ENCODE measurements at places on chromosomes 7 and 10.
A peak's percentile ranks its signal among the peaks of the same experiment; 100 is the strongest.

DNA sequence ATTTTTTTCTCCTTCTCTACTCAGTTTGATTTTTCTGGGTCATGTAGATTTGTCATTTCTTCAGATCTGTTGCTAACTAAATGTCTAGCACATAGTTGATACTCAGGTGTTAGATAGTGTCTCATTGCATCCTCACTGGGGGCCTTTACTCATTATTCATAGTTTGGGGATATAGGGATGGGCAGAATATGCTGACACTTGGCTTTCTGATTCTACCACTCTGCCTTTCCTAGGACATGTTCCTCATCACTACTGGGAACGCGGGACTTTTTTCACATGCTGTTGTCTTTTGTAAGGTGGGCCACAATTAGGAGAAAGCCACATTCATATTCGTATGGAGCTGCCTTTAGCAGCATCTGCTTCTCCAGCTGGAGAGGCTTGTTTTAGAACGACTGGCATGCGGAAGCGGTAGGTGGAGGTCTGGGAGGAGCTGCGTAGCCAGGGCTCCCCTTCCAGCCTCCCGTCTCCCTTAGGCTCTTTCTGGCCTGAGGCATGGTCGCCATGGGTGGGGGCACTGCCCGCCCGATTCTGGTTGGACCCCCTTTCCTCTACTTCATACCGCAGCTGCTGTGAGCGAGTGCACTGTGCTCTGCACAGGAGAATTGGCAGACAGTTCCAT is 78.8 kb downstream of the SND1 start:
- no peak for DNase-seq

GRCh38 chr7:142770661-142771352 is at the start of gene PRSS2:
TSS of gene PRSS2 (plus strand) at chr7:142770970. CDS start at chr7:142770983, 13 bp downstream.
- DNase-seq: no peak

DNA sequence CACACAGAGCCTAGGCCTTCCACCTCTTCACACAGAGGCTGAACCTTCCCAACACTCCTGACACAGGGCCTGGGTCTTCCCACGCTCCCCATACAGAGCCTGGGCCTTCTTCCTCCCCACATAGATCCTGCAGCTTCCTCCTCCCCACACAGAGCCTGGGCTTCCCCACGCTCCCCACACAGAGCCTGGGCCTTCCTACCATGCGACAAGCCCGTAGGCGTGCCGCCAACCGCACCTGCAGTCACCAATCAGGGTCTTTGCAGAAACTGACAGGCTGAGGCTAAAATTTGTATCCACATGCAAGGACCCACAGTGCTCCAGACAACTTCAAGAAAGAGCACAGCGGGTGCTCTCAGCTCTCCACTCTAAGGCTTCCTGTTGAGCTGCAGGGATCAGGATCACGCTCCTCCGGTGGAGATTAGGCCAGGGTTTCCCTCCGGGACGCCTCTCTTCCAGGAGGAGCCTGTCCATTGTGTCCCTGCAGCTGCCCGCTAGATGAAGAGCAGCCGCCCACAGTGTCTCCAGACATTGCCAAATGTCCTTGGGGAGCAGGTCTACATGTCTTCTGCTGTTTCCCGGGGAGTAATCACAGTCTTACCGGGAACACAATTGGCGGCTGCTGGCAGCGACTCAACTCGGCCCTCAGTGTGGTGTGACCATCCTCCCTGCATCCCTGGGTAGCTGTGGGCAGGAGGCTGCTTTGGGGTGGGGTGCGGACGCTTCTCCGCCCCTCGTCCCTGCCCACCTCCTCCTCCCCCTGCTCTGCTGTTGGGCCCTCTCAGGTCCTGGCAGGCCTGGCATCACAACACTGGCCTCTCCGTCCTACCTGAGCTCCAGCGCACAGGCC is 9.7 kb downstream of the CFAP46 start:
- DNase-seq: peak; percentile 13

GRCh38 chr7:45880433-45880860 is 7.6 kb upstream of the CCDC201 start:
- no peak for DNase-seq

GRCh38 chr7:22399091-22399490 is 42.1 kb upstream of the RAPGEF5 start:
- no peak for DNase-seq

DNA sequence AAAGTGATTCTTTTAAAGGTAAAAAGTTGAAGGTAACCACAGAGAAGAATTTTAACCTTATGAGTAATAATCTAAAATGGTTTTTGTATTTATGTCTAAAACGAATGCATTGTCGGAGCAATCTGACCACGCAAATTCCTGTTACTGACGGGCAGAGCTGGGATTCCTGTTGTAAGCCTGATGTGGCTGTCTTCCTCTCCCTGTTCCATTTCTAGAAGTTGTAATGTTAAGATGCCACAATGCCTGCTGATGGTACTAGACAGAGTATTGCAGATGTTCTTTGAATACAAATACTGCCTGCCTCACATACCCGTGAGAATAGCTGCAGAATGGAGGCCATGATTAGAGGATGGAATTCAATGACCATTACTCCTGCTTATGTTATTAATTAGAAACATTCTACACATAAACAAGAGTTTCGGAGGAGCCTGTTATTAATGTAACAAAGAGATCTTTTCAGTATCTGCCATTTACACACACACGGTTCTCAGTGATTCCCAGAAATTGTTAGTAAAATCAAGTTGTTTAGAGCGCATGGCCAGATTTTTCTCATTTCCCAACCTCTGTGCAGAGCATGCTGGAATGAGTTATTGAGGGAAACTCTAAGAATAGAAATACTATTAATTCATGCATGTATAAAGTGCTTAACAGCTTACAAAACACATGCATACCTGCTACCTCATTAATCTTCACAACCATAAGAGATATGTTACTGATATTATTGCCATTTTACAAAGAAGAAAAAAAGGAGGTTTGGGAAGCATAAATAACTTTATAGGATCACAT is 196.8 kb downstream of the PTN start:
- DNase-seq: no peak

GRCh38 chr10:121910673-121911420 is 17.0 kb downstream of the ATE1 start:
- no peak for DNase-seq

- no peak for DNase-seq
These were observed 12.7 kb downstream of the AP5Z1 start for GRCh38 chr7:4787947-4788626.

- no peak for DNase-seq
These were observed 148.5 kb downstream of the PTPN20 start for GRCh38 chr10:47059606-47060311.

- DNase-seq: no peak
These were observed 10.5 kb upstream of the LAMB4 start for GRCh38 chr7:108140671-108141070.

- no peak for DNase-seq
These were observed 124.5 kb downstream of the MYOF start for GRCh38 chr10:93357680-93358079.

DNA sequence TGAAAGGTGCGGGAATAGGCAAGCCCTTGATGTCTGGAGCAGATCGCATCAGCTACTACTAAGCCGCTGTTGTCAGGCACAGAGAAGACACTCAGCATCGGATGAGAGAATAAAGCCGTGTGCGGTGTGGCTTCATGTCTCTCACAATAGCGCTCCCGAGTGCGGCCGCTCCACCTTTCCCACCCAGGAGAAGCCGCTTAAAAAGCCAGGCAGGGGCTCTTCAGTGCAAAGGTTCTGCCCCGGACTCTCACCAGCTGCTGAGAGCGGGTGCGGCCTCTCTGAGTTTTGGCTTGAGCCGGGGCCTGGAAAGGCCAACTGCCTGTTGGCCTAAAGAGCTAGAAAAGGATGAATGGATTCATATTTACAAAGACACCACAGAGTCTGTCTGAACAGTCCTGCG is 600.6 kb downstream of the DNAJB6 start:
- no peak for DNase-seq
